ENCODE measurements at places on chromosomes 3 and 15.

GRCh38 chr3:16012086-16012485 is 162.4 kb upstream of the GALNT15 start:
- DNase-seq: no peak

DNA sequence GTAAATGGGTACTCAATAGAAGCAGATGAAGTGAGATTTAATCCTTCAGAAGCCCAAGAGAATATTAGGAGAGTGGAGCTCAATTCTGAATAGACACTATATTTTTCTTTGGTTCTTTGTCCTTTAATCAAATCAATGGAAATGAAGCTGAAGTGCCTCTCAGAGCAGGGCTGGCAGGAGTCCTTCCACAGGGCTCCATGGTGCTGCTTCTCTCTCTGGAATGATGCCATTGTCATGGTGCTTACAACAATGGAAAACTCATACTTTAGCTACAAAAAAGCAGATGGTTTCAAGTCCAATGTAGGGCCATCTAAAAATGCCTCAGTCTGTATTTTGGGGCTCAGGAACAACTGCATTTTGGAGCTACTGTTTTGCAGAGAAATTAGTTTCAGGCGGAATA is 125.1 kb downstream of the SNRK start:
- no peak for DNase-seq

- no peak for DNase-seq
These were observed 67.0 kb downstream of the NOX5 start for GRCh38 chr15:69081310-69082004.

DNA sequence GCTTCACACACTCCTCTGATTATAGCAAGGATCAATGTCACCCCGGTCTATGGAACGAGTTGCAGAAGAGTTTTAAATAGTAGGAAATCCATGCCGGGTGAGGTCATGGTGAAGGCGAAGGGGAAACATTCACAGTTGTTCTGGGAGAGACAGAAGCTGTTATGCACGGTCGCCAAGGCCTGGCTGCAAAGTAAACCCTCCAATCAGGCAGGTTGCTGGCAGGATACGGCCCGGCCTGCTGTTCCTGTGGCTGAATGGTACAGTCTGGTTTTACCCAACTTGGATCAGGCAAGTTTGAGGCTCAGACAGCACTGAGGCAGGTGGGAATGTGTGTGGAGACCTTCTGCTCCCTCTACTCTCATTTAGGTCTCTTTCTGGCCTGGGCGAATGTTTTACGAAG is 45.3 kb upstream of the ATP2B2 start:
- DNase-seq: no peak

DNA sequence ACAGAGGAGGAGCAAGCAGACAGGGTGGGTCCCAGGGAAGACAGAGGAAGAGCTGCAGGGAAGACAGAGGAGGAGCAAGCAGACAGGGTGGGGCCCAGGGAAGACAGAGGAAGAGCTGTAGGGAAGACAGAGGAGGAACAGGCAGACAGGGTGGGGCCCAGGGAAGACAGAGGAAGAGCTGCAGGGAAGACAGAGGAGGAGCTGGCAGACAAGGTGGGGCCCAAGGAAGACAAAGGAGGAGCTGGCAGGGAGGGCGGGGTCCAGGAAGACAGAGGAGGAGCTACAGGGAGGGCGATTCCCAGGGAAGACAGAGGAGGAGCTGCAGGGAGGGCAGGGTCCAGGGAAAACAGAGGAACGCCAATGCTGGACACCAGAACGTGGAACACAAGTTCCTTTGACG is 66.5 kb downstream of the PLXNA1 start:
- DNase-seq: no peak

DNA sequence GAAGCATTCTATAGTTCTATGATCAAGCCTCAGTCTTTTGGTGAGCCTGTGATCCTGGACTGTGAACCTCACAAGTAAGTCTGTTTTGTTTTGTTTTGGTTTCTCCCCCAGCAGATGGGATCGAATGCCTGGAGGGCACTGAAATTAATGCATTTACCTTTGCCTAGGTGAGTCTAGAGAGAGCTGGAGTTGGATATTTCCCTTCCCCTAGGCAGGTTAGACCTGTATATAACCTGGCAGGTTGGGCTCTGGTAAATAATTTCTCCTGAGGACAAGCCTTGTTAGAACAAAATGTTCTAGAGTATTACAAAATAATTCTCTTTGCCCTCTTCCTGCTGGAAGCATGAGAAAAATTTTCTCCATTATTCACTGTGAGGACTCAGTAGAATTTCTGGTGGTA is 211.9 kb downstream of the TPRG1 start:
- DNase-seq: no peak

DNA sequence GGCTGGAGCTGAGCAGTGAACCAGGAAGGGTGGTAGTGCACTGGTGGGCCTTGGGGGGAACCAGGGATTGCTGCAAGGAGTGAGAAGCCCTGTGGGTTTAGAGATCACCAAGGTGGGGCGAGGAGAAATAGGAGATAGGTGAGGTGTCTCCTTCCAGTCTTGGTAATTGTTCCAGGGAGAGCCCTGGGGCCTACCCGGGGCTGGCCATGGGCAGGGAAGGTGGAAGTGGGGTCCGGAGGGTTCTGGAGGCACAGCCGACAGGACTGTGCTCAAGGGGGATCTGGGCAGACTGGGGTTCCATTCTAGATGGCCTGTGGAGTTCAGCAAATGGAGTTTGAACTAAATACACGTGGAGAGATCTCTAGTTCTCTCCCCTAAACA is 4.5 kb downstream of the CHST13 start:
- no peak for DNase-seq

DNA sequence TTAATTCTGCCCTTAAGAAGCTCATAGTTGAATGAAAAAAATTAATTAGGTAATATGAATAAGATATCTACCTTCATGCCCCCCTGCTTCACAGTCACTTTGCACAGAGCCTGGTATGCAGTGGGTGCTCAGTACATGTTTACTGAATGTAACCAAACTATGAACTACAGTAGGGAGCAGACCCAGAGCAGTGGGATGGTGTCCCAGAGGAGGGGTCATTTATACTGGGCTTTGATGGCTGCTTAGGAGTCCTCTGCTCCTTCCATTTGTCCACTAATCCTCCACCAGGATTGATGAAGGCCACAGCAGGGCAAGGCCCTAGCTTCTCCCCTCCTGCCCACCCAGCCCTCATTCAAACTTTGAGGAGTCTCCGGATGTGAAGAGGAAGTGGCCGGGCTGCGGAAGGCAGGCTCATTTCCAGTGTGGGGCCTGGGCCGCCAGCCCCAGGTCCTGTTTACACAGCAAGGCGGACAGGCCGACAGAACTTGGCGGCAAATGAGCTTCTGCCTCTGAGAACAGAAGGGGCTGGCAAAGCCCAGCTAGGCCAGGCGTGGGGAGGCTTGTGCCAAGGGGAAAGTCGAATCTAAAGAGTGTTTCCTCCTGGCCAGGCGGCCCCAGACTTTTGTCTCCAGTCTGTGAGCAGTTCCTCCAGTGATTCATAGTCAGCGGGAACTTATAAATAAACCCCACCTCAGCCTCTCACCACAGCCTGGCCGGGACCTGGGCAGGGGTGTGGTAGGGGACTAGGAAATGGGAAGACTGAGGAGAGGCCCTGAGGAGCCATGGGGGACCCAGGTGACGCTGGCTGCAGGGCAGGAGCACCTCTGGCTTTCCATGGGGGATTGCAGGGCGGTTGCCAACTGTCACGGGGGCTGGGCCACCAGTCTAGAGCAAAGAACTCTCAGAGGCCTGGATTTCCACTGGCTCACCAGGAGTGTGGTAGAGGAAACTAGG is 51.6 kb upstream of the LCTL start:
- DNase-seq: no peak

- no peak for DNase-seq
These were observed 34.8 kb downstream of the COMMD2 start for GRCh38 chr3:149717391-149718056.

GRCh38 chr3:126523745-126524428 is at the start of gene CHST13:
CHST13 (plus strand) TSS chr3:126524155; CDS start chr3:126524333, 178 bp downstream.
- no peak for DNase-seq

- no peak for DNase-seq
These were observed 29.9 kb downstream of the CEP152 start for GRCh38 chr15:48781017-48781416.

GRCh38 chr15:43517354-43518196 is at the start of gene MAP1A:
MAP1A (plus strand) TSS chr15:43517608; CDS start chr15:43521474, 3,866 bp downstream.
- DNase-seq: no peak

GRCh38 chr15:83503595-83504364 is 56.6 kb downstream of the SH3GL3 start:
- DNase-seq: no peak

- no peak for DNase-seq
These were observed 4.1 kb downstream of the VHL start for GRCh38 chr3:10145685-10146084.

- DNase-seq: no peak
These were observed 6.1 kb downstream of the CD96 start for GRCh38 chr3:111548092-111548491.

DNA sequence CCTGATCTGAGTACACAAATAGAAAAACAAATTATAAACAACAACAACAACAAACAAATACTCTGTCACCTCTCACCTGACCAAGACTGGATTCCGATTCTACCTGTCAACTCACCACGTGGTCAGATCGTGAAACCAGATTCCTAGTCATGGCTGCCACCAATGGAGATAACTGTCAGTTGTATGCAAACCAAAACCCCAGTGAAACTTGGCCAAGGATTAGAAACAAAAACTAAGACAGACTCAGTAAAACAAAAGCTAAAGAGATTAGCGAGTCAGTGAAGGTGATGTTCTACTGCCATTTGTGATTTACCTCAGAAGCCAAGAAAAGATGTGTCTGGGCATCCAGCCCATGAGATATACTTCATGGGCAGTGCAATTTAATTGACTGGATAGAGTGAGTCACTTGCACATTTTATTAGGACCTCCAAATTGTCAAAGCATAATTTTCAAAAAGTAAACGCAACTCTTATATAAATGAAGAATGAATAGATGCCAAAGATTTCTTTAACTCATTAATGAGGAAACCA is 31.1 kb downstream of the PHLDB2 start:
- DNase-seq: no peak

DNA sequence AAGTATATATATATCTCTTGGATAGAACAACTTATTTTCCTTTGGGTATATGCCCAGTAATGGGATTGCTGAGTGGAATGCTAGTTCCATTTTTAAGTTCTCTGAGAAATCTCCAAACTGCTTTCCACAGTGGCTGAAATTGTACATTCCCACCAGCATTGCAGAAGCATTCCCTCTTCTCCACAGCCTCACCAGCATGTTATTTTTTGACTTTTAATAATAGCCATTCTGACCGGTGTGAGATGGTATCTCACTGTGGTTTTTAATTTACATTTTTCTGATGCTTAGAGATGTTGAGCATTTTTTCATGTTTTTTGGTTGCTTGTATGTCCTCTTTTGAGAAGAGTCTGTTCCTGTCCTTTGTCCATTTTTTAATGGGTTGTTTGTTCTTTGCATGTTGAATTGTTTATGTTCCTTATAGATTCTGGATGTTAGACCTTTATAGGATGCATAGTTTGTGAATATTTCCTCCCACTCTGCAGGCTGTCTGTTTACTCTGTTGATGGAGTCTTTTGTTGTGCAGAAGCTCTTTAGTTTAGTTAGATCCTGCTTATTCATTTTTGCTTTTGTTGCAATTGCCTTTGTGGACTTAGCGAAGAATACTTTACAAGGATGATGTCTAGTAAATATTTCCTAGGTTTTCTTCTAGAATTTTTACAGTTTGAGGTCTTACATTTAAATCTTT is 82.7 kb upstream of the NR2F2 start:
- no peak for DNase-seq

- DNase-seq: no peak
These were observed 298.4 kb downstream of the FOXP1 start for GRCh38 chr3:71285086-71285485.

DNA sequence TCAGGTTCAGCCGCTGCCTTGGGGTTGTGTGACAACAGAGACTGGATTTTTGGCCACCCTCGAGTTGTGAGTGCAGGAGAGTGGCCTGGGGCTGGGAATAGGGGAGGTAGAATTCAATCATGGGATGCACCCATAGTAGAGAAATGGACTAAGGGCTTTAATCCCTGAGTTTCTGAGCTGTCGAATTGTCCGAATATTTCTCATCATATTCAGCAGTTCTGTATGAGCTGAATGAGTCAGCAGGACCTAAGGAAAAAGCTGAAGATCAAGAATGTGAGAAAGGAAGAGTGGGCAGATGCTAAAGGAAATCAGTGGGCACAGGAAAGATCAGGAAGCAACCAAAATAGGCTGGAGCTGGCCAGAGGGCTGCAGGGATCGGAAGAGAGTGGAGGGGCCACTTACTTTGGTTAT is 44.4 kb upstream of the SACM1L start:
- DNase-seq: no peak
